Forelimb muscle (tissue), 1 donor: ENCODE measurements at places on chromosomes 1 and 21.

- no peak for DNase-seq
Measured at GRCh38 chr1:23696335-23696989, 4.9 kb downstream of the RPL11 start.

- DNase-seq = no peak
Measured at GRCh38 chr1:223095870-223096269, 47.2 kb downstream of the TLR5 start.

- no peak for DNase-seq
Measured at GRCh38 chr1:109441069-109441468, 14.8 kb upstream of the PSMA5 start.

DNA sequence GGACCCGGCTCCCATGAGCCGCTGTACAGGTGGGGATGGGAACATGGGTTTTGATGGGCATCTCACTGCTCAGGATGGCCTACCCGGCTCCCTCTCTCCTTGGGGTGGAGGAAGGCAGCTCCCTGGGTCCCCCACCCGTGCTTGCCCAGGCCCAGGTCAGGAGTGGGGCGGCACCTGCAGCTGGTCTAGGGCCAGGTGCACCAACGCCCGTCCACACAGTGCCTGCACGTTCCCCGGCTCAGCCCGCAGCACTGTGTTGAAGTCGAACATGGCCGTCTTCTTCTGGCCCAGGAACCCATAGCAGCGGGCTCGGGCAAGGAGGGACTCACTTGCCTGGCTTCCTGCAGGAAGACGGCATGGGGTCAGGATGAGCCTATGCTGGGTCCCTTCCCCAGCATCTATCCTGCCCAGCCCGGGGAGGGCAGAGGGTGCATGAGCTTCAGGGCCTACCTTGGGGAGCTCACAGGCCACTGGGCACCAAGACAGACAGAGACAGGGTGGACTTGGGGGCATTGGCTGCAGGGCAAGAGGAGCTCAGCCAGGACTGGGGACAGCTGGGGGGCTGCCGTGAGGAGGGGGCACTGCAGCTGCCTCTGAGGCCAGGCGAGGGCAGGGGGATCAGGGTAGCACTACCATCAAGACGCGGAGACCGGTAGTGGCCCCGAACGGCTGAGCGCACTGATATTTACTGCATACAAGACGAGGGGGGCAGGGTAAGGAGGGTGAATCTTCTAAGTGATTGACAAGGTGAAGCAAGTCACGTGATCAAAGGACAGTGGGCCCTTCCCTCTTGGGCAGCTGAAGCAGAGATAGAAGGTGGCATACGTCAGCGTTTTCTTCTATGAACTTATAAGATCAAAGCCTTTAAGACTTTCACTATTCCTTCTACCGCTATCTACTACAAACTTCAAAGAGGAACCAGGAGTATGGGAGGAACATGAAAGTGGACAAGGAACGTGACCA, 17.8 kb downstream of the TTC34 start:
- DNase-seq = no peak

DNA sequence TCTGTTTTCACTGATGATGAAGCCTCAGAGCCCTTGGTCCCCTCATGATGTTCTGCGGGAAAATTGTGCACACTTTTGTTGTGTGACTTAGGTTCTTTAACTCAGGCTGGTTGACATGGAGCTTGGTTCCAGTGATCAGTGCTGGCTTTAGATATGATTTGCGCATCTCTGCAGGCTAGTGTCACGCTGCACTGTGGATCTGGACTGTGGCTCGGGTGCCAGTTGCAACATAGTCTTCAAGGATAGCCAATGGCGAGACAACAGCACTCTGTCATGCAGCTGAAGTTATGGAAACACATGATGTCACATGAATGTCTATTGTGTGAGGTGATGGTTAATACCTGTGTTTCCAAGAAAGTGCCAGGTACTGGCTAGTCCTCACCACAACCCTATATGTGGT, 56.7 kb downstream of the DDR2 start:
- DNase-seq = no peak

DNA sequence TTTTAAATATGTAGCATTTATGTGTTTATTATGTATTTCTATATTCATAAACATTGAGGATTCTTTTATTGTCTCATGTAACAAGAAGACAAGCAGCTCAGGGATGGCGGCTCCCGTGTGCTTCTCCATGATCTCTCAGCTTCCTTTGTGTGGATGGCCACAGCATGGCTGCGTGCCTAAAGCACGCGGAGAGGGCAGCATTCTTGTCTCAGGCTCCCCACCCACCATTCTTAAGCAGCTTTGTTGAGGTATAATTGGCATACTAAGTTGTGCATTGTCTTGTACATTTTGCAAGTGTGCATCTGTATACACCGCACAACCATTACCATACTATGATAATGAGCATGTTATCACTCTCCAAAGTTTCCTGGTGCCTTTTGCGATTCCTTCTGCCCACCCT, 81.6 kb downstream of the CAMTA1 start:
- DNase-seq = no peak

DNA sequence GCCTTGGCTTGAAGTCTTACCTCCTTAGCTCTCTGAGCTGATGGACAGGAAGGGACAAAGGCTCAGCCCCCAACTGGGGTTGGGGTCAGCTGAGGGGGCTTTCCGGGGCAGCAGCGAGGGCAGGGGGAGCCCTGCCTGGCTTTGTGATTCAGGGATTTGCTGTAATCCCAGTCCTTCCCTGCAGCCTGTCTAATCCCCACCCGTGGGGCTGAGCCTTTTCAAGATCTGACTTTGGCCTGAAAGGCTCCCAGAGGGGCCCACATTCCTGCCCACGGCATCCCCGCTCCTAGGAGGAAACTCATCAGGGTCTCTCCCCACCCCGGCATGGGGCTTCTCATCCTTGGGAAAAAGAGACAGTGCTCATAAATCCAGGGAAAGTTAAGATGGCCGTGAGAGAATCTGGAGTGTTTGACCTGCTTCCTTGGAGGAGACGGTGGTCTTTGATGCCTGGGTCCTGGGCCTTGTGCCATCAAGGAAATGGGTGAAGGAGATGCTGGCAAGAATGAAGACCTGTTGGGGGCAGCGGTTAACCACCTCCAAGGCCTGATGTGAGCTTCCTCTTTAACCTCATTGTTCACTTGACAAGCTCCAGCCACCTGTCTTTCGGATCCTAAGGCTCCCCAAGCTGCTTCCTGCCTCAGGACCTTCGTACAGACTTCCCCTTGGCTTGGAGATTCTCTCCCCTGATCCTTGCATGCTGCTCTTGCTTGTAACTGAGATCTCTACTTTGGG, 83.1 kb upstream of the WNT4 start:
- no peak for DNase-seq
